ENCODE measurements at places on chromosomes 11 and 22.

- no peak for DNase-seq
These were observed 8.0 kb upstream of the TSPAN18 start for GRCh38 chr11:44718612-44719390.

DNA sequence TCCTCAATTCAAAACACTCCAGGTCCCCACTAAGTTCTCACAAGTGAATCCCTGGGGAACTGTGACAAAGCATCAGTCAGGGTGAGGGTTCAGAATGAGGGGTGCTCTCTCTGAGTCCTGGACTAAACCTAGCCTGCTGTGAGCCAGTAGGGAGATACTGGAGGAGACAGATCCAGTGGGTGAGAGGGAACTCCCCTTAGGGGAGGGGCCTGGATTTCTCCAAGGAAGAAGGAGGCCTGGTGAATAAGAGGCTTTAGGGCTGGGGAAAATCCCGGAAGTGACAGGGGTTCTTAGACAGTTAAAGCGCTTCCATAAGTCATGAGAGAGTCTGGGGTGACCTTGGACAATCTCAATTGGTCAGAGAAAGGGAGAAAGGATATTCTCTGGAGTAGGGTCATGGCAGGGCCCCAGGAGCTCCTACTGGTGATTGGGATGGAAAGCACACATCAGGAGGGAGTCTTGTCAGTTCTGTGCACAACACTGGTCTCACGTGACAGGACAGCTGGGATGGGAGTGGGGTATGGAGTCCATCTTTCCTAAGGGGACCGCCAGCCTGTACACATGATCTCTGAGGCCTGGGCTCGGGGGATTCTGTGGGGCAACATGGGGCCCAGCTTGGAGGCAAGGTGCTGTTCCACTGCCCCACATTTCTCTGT, 1.5 kb downstream of the TBC1D10A start:
- no peak for DNase-seq

- no peak for DNase-seq
These were observed 3.0 kb downstream of the CASTOR1 start for GRCh38 chr22:30286331-30286730.

DNA sequence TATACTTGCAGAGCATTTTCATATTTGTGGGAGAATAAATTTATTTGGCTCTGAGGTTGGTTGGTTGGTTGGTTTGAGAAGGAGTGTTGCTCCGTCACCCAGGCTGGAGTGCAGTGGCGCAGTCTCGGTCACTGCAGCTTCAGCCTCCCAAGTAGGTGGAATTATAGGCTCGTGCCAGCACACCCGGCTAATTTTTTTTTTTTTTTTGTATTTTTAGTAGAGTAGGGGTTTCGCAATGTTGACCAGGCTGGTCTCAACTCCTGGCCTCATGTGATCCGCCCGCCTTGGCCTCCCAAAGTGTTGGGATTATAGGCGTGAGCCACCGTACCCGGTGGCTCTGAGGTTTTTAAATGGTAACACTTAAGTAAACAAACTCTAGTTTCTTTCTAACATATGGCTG, 161.1 kb downstream of the TEAD1 start:
- no peak for DNase-seq

- DNase-seq = no peak
These were observed 33.0 kb downstream of the SAMM50 start for GRCh38 chr22:43988116-43988820.

DNA sequence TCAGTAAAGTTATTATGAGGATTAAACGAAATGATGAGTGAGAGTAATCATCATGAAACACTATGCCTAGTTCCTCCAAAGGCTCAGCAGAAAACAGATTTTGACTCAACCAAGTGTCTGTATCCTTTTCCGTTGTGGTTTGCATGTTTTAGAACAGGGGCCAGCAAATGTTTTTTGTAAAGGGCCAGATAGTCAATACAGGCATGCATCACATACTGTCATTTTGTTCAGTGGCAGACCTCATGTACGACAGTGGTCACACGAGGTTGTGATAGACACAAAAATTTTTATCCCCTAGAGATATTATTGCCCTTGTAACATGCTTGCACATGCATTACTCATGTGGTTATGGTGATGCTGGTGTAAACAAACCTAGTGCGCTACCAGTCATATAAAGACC, 81.9 kb upstream of the SLC25A18 start:
- no peak for DNase-seq
